SK-N-SH (cell line): ENCODE measurements at places on chromosomes 1 and 21. TPM values are rescaled to one million over a fixed set of nuclear protein-coding genes. Genes with fewer than 3 reads are reported as not detected.

GRCh38 chr21:43739621-43740435 lies 20.9 kb downstream of the PDXK start:
- peak; percentile 53 for DNase-seq

- DNase-seq, result no peak
These were observed 11.0 kb upstream of the KIAA0040 start for GRCh38 chr1:175203570-175204068.

DNA sequence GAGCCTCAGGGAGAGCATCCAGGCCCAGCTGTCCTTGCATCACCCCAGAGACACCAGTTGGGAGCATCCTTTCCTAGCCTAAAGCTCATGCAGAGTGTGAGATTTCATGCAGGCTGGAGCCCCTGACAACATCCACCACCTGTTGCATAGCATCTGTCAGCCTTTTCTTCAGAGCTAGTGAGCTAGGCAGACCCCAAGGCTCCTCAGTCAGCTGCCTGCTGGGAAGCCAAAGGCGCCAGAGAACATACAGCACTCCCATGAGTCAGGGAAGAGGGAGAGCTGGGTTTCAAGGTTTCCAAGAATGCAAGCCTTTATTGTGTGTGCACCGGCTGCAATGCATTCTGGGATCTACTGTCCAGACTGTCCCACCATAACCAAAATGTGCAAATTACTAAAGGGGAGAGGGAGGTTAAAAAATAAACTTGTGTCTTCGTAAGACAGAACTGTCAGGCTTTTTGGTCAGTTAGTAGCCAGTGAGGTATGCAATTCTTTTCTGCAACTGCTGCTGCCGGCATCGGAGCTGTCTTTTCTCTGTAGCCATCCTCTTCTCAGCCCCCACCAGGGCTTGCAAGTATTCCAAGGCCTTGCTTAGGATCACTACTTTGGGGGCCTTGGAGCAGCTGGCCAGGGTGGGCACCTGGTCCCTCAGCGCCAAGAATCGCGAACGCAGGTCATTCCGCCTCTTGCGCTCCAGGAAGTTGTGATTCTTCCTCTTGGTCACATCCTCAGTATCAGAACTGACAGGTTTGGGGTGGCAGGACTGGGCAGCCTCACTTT lies 4.6 kb downstream of the MYCL start:
- DNase-seq, result no peak

GRCh38 chr1:33146003-33146402 lies 35.8 kb downstream of the TRIM62 start:
- no peak for DNase-seq

DNA sequence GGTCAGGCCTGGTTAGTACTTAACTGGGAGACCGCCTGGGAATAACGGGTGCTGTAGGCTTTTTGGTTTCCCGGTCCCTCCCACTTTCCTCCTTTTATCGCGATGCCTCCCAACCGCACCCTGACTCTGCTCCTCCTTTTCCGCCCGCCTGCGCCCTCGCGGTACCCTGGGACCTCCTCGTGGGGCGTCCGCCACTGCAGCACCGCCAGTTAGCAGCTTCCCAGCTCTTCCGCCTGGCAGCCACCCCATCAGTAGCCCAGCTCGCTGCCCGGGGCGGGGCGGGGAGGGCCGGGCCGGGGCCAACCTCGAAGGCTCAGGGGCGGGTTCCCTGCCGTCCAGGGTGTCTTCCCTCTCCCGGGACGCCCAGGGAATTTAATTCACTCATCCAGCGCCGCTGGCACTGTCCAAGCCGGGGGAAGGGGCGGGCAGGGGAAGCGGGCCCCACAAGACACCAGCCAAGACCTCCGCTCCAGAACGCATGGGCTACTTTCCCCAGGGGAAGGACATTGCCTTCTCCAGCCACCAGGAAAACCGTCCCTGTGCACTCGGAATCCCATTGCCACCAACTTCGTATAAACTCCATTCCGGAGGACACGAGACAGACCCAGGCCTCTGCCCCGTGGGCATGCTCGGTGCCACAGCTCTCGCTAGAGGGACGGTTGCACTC lies 2.0 kb upstream of the ZNF678 start:
- peak; percentile 9 for DNase-seq

DNA sequence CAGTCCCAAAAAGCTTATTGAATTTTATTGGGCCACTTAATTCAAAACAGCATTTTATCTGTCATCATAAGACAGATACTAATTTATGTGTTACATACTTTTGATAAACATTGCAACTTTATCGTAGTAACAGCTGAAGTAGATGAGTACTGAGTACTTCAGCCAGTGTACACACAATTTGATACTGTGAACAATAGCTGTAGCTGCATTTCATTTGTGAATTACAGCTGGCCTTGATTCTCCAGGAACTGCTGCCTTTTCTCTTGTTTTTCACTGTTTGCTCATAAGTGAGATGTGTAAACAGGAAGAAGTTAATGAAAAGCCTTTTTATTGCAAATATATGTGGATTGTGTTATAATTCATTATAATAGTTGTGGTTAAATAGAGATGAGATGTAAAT lies 10.2 kb downstream of the UAP1 start:
- no peak for DNase-seq

DNA sequence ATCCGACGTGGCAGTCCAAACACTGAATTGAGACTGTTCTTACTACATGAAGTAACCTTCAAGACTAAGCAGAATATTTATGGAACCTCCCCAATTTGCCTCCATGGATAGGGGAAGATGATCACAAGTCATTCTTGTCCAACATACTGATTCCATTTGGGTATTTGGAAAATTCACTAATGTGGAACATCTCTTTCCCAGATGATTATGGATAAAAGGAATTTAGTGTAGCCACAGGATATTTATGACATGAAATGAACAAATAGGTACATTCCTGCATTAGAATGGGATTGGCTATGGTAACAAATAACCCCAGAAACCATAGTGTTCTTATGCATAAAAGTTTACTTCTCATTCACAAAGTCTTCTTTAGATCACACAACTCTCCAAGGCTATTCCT lies 40.2 kb upstream of the SGIP1 start:
- DNase-seq, result no peak

The DSCAM gene
- polyA plus RNA-seq, result not detected in 2 replicates

DNA sequence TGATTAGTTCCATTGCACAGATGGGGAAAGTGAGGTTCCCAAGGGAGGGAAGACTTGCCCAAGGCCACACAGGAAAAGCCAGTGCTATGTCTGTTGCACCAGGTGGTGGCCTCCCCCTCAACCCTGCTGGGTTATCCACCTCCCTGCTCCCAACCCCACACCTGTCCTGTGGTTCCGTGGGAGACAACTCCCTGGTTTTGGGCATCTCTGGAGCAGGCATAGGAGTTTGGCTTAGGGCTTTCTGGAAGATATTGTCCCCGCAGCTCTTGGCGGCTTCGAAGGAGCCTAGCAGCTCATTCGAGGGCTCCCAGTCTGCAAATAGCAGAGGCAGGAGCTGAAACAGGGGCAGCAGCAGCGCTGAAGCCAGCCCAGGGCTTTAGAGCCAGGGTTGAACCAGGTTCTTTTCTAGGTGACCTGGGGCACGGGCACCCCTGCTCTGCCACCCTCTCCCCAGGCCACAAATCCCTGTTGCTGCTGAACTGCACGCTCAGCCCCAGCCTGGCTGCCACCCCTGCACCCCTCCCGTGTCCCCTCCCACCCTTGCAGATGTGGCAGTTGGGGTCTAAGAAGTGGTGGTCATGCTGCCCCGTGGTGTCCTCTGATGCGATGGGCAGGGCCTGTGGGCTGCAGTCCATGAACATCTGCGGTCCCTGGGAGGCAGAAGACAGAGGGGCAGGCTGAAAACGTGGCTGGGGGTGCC lies 22.1 kb downstream of the SPOCD1 start:
- no peak for DNase-seq

- DNase-seq, result peak; percentile 63
These were observed 360.2 kb downstream of the DISC1 start for GRCh38 chr1:231986631-231987336.

The NUP210L gene
- polyA plus RNA-seq, result not detected in 2 replicates

DNA sequence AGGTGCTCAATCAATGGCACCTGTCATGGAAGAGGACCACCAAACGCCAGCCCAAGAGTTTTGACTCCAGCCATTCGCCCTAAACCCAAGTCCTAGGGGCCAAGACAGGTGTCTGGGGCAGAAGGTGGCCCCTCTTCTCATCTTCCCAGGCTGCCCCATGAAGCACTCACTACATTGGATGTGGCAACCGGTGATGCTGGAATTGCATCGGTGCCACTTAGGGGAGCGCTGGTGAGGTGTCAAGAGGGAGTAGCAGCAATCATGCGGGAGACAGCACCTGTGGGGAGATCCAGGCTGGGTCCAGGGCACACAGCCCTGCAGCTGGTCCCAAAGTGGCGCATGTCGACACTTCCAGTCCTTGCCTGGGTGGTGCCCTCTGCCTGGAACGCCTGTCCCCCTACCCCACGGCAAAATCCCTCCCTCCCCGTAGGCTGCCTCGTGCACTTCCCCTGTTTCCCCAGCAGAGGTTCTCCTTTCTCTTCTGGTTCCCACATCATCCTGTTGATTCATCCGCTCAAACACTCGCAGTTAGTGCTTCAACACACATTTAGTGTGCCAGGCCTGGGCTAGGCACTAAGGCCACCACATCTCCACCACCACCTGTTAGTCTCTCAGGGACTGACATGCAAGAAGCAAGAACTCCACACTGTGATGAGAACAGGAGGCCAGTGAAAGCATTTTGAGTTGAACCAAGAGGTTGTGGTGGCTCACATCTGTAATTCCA lies 18.5 kb downstream of the PLA2G2D start:
- peak; percentile 70 for DNase-seq

DNA sequence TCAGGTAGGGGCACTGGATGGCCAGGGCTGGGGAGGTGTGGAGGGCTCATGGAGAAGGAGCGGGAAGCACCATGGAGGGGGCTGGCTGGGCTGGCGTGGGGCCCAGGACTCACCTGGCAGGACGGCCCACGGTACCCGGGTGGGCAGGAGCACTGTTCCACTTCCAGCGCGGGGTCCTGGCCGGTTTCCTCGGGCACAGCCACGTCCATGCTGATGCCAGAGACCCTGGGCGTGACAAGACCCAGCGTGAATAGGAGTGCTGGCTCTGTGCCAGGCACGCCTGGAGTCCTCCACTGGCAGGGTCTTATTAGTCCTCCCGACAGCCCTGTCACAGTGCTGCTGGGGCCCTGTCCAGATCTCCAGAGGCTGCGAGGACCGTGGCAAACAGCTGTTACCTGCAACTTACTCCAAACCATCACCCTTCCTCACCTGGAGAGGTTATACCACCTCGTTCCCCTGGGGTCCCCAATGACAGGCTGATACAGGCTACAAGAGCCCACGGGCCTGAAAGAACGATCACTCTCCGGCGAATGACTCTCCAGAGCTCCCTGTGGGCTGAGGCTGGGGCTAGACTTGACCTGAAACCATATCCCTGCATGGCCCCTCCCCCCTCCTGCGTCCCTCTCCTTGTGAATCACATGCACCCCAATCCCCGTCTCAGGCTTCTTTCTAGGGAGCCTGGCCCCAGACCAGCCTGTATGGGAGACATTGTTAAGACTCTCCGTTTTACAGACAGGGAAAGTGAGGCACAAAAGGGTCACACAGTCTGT lies 62.1 kb downstream of the HSPG2 start:
- peak; percentile 82 for DNase-seq

The RABGAP1L gene
- polyA plus RNA-seq, result 7.2 and 10.5 TPM in 2 replicates

- no peak for DNase-seq
These were observed 82.2 kb downstream of the FBXO2 start for GRCh38 chr1:11571906-11572616.

- DNase-seq, result no peak
These were observed 42.7 kb downstream of the ST7L start for GRCh38 chr1:112576240-112576639.

DNA sequence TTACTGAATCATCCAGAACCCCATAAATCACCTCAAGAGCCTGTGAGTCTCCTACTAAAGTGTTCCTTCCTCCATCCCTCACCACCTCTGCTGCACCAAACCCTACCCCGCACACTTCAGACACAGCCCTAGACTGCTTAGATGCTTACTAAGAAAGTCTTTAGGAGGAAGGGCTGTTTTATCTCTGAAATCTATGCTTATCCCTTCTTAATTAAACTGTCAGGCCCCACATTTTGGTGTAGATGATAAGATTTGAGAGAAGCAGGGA lies 216.8 kb upstream of the SGIP1 start:
- no peak for DNase-seq
